Stimulated activated CD4-positive, alpha-beta T cell treated with anti-CD3 and anti-CD28 coated beads, Interleukin-15, amount 100 ng/mL, for 1 hour (primary cell): ENCODE measurements at places on chromosomes 16 and 17.
A peak's percentile ranks its signal among the peaks of the same experiment; 100 is the strongest.

GRCh38 chr17:21209511-21210175 lies 4.3 kb downstream of the TMEM11 start:
- no peak for DNase-seq

GRCh38 chr17:75308732-75309629 lies 19.7 kb upstream of the SLC25A19 start:
- DNase-seq: no peak

GRCh38 chr16:89873109-89873971 lies at the start of gene TCF25:
TSS of gene TCF25 (plus strand) at chr16:89873592. CDS start at chr16:89873668, 76 bp downstream.
- peak; percentile 80 for DNase-seq

DNA sequence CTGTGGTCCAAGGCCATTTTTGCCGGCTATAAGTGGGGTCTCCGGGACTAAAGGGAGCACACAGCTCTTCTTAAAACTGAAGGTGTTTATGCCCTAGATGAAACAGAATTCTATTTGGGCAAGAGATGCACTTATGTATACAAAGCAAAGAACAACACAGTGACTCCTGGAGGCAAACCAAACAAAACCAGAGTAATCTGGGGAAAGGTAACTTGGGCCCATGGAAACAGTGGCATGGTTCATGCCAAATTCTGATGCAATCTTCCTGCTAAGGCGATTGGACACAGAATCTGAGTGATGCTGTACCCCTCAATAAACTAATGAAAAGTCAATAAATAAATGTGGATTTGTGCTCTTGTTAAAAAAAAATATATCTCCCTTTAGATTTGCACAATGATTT lies 20.2 kb upstream of the SHISA9 start:
- no peak for DNase-seq

GRCh38 chr17:75111777-75112335 lies 2.1 kb downstream of the ARMC7 start:
- no peak for DNase-seq

DNA sequence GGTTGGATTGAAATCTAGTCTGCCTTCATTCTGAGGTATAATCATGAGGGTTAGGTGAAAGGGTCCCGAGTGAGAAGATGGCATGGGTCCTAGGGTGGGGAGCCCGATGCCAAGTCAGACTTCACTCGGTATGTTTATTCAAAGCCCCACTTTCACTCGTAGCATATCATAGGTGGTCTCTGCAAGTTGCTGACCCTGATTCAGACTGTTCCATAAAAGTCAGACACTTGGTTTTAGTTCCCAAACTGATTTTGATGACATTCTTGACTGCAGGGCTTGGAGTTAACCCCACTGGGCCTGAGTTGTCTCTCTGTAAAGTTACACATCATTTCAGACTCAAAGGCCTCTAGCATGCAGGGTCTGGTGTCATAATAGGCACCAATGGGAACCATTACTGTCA lies 17.8 kb downstream of the HAPSTR1 start:
- no peak for DNase-seq

GRCh38 chr16:1991135-1991551 lies 1.4 kb downstream of the SYNGR3 start:
- DNase-seq: peak; percentile 26

DNA sequence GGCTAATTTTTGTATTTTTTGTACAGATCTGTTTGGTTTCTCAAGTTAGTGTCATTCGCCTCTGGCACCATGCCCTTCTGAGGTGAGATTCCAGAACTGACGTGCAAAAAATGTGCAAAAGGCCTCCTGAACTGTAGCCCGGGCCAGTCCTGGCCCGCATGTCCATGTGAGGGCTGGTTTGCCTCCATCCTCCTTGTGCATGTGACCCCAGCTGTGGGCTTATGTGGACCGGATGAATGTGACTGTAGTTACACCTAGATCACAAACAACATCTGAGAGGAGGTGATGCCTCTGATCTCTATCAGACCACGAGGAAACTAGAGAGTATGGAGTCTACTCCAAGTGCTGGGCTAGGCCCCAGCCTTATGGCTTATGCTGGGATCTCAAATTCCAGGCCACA lies 241.6 kb downstream of the XYLT1 start:
- DNase-seq: no peak

- no peak for DNase-seq
Measured at GRCh38 chr16:67964477-67965131, 3.8 kb downstream of the SLC12A4 start.
